ENCODE measurements at places on chromosomes 6 and 20.

GRCh38 chr20:63740070-63740626, 572 bp downstream of the SLC2A4RG start:
- no peak for DNase-seq

DNA sequence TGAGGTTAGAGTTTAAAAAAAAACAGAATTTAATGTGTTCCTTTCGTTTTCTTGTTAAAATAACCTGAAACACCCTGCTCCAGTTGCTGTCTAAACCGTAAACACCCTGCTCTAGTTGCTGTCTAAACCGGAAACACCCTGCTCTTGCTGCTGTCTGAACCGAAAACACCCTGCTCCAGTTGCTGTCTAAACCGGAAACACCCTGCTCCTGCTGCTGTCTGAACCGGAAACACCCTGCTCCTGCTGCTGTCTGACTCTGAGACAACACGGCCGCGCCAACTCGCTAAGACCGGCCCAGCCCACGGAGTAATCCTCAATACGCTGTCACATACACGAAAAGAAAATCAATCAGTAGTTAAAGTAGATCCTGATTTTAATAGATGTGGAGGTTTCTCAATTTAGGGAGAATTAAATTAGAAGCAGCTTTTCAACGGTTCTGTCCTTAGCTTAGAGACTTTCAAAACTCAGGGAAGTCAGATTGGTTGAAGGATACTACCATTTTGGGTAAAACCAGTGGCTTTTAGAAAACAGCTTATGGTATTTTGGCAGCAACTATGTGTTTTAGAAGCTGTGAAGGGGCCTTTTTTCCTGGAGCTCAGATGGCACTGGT, 98.3 kb downstream of the RAMACL start:
- no peak for DNase-seq

- no peak for DNase-seq
Observed at GRCh38 chr6:84601366-84601765, 163.0 kb downstream of the TBX18 start.

DNA sequence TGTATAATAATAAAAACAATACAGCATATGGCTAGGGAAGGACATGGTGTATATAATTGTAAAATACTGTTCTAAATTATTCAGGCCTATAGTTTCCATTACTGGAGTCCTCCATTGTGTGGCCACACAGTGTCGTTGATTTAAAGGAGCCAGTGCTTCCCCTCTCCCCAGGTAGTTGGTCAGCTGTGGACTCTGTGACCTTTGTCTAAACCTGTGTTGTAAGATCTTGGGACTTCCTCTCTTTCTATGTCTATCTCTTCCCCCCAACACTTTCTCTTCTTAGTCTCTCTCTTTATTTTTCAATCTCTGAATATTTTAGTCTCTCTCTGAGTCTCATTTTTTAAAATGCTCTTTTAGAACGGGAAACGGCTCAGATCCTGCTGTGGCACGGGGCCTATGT, 35.6 kb downstream of the BRPF3 start:
- no peak for DNase-seq

DNA sequence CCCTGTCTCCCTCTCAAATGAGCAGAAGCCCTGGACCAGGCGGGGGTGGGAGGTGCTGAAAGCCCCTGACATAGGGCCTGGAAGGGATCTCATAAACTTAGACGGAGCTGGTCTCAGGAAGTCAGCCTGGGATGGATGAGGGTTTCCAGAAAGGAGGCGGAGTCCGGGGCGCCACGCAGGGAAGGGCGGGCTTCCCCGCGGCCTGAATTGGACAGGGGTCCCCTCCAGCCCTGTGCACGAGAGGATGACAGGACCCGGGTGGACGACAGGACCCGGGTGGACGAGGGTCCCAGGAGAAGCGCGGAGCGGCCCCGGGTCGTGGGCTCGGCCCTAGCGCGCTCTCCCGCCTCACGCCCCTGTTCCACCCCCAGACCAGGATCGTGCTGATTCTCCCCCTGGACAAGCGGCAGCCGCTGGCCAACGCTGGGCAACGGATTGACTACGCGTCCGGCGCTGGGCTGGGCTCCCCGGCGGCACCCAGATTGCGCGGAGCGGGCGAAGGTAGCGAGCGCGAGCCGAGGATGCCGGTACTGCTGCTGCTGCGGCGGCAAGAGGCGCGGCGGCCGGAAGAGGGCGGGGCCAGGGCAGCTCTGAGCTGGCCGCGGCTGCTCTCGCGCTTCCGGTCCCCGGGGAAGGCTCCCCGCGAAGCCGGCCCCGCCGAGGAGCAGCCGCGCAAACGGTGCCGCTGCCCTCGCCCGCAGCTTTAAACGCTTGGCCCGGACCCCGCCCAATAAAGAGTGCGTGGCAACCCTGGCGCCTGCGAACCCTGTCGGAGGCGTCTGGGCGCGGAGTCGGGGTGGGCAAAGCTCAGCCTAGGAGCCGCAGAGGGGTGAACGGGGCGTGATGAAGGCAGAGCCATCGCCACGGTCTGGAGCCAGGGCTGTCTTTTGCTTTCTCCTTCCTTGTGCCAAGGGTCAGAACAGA, 1.3 kb downstream of the C20orf144 start:
- peak; percentile 58 for DNase-seq

GRCh38 chr6:35030099-35030498, 111.0 kb downstream of the TCP11 start:
- no peak for DNase-seq

- peak; percentile 28 for DNase-seq
Observed at GRCh38 chr6:97440590-97441176, 157.7 kb upstream of the MMS22L start.

GRCh38 chr6:20404641-20405032, 3.0 kb downstream of the E2F3 start:
- DNase-seq: peak; percentile 54

- DNase-seq: no peak
Observed at GRCh38 chr6:24032896-24033688, 92.9 kb upstream of the NRSN1 start.

- no peak for DNase-seq
Observed at GRCh38 chr6:167233490-167233889, 57.6 kb upstream of the UNC93A start.

DNA sequence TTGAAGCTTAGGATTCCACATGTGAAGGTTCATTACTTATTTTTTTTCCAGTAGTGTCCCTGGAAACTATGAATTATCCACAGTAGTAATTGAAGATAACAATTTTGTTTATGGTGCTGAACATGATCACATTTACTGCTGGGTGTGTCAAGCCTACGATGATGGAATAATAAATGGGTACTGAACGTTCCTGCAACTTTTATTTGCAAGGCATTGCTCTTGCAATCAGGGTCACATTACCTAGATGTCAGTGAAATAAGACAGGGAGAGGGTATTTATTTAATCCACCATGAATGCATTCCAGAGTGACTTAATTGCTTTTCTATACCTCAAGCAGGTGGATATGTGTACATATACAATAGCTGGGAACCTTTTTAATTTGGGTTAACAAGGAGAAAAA, 27.0 kb upstream of the MLIP start:
- DNase-seq: no peak

GRCh38 chr6:13808801-13809200, 5.6 kb downstream of the MCUR1 start:
- no peak for DNase-seq

GRCh38 chr6:146949425-146949824, 254.8 kb upstream of the STXBP5 start:
- no peak for DNase-seq

DNA sequence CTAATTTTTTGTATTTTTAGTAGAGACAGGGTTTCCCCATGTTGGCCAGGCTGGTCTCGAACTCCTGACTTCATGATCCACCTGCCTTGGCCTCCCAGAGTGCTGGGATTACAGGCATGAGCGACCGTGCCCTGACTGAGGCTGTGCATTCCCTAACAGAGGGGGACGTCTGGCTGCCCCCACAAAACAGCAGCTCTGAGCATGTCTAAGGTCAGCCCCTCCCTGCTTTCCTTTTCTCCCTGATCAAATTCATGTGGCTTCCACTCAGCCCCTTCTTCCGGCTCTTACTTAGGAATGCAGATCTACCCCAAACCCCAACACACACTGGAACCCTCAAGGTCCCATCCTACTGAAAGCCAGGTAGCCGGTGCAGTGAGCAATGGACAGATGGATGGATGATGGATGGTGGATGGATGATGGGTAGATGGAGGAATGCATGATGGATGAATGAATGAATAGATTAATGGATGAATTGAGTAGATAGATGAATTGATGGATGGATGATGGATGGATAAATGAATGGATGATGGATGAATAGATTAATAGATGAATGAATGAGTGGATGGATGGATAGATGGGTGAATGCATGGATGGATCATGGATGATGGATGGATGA, 91.5 kb upstream of the BHLHE23 start:
- no peak for DNase-seq

- no peak for DNase-seq
Observed at GRCh38 chr6:160659562-160659961, 4.5 kb downstream of the LPA start.

DNA sequence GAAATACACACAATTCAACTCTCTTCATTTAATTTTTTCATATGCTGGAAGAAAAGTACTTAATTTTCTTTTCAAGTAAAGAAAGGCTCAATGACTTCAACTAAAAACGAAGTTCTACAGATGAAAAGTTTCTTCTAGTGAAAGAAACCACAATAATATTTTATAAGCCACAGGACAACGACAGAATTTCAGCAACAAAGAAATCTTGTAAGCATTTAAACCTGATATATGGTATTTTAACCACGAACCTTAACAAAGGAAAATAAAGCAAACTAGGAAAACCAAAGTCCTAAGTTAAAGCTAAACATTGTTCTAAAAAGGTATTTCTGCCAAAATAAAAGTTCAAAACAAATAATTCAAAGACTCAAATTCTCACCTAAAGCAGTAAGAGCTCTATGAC, 24.6 kb upstream of the DST start:
- DNase-seq: no peak

DNA sequence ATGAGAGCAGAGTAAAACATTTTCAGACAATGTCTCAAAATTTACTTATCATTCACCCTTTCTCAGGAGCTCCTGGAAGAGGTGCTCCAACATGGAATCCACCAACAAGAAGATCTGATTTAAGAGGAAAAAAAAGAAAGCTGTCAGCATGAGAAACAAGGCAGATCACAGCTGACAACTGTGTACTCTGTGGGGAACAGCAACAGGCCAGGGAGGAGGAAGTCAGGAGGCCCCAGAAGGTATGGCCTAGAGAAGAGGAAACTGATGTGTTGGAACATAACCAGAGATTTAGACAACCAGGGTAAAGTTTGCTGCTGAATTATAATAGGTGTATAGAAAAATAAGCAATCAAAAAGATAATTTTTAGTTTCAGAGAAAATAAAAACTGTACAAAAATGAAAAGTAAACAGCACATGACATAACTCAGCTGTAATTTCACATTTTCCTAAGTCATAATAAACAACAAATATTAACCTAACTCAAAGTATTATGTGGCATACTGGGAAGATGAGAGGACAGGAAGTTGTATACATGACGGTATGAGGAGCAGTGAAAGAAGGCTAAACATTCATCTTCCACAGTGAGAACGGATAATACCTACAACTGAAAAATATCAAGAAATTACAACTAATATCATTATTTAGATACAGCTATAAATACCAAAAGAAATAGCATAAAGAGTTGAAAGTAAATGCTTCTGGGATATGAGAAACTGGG, 113.6 kb upstream of the EMILIN3 start:
- DNase-seq: no peak

- peak; percentile 79 for DNase-seq
Observed at GRCh38 chr6:33700391-33701050, 11.0 kb downstream of the UQCC2 start.

DNA sequence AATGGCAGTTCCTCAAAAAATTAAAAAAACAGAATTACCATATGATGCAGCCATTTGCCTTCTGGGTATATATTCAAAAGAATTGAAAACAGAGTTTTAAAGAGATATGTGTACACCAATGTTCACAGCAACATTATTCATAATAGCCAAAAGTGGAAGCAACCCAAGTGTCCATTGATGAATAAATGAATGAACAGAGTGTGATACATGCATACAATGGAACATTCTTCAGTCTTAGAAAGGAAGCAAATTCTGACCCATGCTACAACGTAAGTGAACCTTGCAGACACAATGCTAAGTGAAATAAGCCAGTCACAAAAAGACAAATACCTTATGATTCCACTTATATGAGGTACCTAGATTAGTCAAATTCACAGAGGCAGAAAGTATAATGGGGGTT, 34.7 kb upstream of the YWHAB start:
- DNase-seq: no peak

DNA sequence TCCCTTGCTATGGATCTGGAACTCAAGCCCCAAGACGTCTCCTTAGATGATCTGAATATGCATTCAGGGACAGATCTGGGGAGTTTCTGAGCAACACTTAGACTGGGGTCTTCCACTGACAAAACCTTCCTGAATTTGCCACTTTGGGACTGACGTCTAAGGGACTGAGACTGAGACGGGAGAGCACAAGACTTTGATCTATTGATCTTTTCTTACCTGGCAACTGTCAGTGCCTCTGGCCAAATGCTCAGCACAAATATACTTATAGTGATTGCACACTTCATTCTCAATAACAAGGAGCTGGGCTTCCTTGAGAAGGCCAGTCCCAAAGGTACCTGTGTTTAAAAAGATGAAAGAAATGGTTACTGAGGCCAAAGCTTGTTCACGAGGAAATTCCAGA, 131.8 kb downstream of the LPA start:
- DNase-seq: no peak

DNA sequence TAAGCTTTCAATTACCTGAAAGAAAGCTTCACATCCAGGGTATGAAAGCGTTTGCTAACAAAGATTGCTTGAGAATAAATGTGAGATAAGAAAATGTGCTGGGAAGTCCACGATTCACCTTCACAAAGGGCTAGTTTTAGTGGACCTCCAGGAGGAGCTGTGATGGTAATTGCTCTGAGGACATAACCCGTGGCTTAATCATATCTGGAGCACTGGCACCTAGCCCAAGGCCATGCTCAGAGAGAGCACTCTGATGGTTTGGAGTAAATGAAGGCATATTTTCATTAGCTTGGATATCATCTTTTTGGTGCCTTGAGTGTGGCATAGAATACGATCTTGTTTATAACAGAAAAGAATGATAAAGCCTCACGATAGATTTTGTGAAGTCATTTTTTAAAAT, 46.9 kb upstream of the BACH2 start:
- peak; percentile 18 for DNase-seq

- no peak for DNase-seq
Observed at GRCh38 chr6:56732517-56732916, 89.8 kb upstream of the DST start.

DNA sequence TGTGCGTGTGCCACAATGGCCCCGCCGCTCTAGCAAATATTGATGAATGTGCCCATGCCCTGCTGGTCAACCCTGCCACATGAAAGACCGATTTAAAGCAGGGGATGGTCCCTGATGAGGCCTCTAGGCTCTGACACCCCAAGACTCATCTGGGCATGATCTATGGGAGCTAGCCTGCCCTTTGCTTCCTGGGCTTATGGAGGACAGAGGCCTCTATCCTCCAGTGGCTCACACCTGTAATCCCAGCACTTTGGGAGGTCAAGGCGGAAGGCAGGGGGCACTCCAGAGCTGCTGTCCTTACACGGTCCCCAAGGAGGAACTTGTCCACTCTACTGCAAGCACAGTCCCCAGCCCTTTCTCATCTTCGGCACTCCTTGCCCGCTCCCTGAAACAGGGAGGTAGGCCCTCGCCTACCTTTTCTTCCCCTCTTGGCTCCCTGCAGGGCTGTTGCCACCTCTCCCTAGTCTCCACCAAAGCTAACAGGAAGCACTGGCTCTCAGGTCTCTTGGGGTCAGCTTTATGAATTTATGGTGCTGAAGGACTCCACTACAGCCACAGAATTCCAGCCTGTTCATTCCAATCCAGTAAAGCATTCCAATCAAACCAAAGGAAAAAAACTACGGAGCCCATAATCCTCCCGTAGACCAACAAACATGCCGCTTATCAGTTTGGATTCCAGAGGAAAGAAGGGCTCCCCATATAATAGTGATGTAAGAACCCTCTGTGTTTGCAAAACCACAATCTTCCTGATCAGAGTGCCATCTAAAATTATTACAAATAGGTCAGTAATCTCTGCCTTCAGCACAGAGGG, 48.7 kb upstream of the FOXQ1 start:
- DNase-seq: no peak
